ENCODE measurements at places on chromosomes 5 and 9. TPM values are rescaled to one million over a fixed set of nuclear protein-coding genes. Genes with fewer than 3 reads are reported as not detected.

AGXT2 gene
- not detected for total RNA-seq

RMI1 gene
- total RNA-seq, result 25.4 TPM

ZNF883 gene
- not detected for total RNA-seq

GARIN3 gene
- not detected for total RNA-seq

DRD1 gene
- total RNA-seq, result not detected

NEURL1B gene
- 1.3 TPM for total RNA-seq

SLC25A46 gene
- total RNA-seq, result 52.7 TPM

SLC25A2 gene
- total RNA-seq, result 0.56 TPM

PCDHA1 gene
- not detected for total RNA-seq

F2RL1 gene
- total RNA-seq, result 0.76 TPM

FCN2 gene
- not detected for total RNA-seq

OTP gene
- total RNA-seq, result not detected

SLCO6A1 gene
- total RNA-seq, result not detected

CORO2A gene
- 3.9 TPM for total RNA-seq
